Right atrium auricular region (tissue), 2 donors: ENCODE measurements at places on chromosomes 7 and 10.

GRCh38 chr10:114297136-114297705, 58.2 kb downstream of the VWA2 start:
- no peak for DNase-seq

DNA sequence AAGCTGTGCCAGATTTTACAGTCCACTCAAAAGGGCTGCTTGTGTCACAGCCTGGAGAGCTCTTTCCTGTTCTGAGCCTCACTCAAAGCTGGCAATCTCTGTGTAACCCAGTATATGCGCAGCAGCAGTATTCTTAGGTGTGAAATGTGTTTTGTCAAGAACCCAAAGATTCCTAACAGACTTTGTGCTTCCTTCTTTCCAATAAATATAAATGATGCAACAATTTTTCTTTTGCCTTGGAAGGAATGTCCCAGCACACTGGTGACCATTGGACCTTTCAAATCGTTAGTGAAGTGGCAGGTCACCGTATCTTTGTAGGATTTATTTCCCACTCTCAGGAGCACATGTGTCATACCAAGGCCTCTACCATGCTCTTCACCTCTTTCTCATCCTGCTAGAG, 5.6 kb upstream of the ZC3HAV1 start:
- DNase-seq, result no peak

- no peak for DNase-seq
Observed at GRCh38 chr7:105261689-105262088, 127.0 kb downstream of the SRPK2 start.

GRCh38 chr7:139867847-139868246, 38.8 kb downstream of the TBXAS1 start:
- no peak for DNase-seq

DNA sequence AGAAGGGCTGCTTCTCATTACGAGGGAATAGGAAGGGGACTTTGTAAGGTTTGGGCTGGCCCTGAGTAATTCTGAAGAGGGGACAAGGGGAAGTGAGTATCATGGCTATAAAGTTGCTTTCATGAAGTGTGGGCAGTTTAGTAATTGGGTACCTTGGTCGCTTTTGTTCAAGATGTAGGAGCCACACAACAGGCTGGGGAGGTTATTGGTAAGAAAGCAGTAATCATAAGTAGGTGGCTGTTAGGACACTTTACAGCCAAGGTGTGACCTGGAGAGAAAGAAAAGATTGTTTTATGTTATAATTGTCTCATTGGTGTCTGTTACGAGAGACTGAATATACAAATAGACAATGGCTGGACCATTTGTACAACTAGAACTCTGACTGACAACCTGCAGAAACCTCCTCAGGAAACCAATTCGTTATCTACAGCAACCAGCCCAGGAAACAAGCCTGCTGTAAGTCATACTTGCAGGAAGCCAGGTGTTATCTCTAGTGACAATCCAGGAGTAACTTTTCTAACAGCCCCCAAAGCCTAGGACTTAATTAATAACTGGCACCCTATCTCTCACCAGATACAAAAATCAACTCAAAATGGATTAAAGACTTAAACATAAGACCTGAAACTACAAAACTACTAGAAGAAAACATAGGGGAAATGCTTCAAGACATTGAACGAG, 5.0 kb upstream of the CCM2 start:
- DNase-seq, result no peak

DNA sequence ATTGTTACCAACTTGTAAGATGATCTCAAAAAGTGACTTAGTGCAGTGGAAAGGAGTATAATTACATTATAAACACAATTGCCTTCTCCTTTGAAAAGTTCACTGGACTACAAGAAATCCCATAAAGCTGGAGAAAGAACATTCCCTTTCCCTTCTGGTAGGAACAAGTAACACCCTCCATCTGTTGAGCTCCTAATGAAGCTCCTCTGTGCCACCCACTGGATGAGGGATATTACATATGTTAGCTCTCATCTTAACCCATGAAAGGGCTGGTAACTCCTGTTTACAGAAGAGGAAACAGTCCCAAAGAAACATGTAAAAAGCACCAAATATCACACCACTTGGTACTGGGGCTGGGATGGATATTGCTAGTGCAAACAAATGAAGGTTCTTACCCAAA, 8.1 kb downstream of the PGAM1 start:
- DNase-seq, result no peak

DNA sequence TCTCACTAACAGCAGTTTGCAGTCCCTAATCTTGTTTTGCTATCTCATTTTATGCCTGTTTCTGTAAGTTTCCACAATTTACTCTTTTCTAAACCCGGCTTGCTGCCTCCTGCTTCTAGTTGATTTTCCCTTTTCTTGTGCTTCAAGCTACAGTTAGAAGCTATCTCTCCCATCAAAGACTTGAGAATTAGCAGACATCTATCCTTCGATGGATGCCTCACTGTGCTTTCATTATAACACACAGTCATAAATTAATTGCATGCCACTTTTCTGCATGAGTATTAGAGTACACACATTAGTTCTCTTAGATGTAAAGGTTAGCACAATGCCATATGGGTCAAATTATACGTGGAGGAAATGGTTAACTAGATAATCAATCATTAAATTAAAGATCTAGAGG, 48.7 kb downstream of the SEMA3A start:
- DNase-seq, result no peak

GRCh38 chr10:123157210-123157609, 3.0 kb downstream of the BUB3 start:
- no peak for DNase-seq

- DNase-seq, result no peak
Observed at GRCh38 chr10:61417661-61418060, 35.5 kb downstream of the TMEM26 start.

GRCh38 chr7:122688400-122688998, 10.4 kb downstream of the RNF133 start:
- no peak for DNase-seq

- no peak for DNase-seq
Observed at GRCh38 chr7:39527951-39528350, 38.3 kb upstream of the YAE1 start.

DNA sequence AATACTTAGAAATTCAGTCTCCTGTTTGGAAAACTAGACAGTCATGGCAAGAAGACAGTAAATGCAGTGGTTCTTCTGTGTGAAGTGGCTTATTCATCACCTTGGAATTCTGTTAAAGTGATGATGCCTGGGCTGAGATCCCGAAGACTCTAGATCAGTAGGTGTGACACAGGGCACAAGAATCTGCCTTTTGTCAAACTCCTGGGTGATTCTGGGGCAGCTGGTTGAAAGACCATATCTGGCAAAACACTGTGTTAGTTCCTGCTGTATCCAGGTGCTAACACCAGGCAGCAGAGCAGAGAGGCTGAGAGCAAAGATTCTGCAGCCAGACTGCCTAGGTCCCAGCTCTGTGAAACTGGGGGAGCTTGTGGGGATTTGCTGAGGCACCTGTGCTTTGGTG, 26.5 kb downstream of the MRC1 start:
- no peak for DNase-seq

DNA sequence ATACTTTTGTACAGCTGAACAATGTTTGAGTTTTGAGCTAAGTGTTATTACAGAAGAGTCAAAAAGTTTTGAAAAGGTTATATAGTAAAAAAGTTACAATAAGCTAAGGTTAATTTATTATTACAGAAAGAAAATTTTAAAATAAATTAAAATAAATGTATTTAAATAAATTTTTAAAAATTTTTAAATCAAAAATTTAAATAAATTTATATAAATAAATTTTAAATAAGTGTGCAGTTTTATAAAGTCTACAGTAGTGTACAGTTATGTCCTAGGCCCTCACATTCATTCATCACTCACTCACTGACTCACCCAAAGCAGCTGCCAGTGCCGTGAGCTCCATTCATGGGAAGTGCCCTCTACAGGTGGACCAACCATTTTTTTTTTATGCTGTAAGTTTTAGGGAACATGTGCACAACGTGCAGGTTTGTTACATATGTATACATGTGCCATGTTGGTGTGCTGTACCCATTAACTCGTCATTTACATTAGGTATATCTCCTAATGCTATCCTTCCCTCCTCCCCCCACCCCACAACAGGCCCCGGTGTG, 462.9 kb upstream of the ZMIZ1 start:
- DNase-seq, result no peak

- no peak for DNase-seq
Observed at GRCh38 chr7:28580665-28581064, 168.3 kb downstream of the CREB5 start.

DNA sequence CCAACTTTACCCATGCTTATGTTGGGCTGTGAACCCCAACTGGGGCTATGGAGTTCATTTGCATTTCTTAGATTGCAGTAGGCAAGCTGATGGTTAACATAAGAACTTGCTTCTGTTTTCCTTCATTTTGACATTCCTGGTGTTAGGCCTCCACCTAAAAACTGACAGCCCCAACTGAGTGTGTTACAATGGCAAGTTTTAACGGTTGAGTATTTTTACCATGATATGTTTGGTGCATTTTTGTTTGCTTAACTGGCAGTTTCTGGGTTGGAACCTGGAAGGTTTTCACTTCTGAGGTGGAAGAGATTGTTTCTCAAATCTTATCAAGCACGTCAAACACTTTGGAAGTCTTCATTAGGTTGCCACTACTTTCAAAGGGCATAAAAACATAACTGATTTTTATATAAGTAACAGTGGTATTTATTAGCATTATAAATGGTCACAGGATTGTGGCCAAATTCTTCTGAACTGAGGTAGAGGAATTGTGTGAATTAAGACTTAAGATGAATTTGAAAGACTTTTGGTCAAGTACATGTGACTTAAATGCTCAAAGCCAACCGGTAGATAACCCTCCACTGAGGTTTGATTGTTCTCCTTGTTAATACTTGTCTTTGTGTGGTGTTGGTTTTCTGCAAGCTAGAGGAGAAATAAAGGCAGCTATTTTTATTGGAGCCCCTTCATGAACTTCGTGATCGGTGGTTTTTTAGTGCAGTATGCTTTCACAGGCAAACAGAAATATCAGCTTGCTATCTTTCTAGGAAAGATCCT, 2.8 kb downstream of the BMI1 start:
- no peak for DNase-seq

DNA sequence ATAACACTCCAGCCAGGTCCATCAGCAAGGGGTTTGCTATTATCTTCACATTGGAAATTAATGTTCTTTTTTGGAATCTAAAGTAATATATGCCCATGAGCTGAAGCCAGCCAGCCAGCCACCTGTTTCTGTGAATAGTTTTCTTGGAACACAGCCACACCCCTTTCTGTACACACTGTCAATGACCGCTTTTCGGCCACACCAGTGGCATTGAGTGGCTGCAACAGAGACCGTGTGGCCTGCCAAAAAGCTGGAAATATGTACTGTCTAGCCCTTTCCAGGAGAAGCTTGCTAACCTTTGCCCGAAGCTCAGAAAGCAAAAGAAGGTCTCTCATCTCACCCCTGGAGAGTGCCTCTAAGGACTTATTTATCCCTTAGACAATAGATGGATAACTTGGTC, 98.5 kb upstream of the NPS start:
- no peak for DNase-seq

GRCh38 chr10:67262675-67263074, 336.8 kb downstream of the LRRTM3 start:
- no peak for DNase-seq

- DNase-seq, result no peak
Observed at GRCh38 chr7:30222515-30223215, 61.7 kb upstream of the ZNRF2 start.

GRCh38 chr7:135427166-135427565, 82.7 kb downstream of the CNOT4 start:
- DNase-seq, result no peak

DNA sequence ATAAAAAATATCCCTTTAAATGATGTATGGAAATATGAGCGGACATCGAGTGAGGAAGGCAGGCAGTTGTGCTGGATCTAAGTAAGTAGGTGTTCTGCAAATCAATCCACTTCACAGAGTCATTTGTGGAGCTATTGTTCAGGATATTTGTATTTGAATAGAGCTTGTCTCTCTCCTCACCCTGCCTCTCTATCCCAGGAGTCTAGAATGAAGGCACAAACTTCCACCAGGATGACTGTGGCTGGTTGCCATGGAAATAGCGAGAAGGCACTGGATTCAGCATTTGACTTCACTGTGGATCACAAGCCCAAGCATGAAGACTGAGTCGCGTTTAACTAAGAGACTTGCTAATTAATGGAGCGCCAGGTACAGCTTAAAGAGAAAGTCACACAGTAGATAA, 53.2 kb downstream of the NPY start:
- no peak for DNase-seq

DNA sequence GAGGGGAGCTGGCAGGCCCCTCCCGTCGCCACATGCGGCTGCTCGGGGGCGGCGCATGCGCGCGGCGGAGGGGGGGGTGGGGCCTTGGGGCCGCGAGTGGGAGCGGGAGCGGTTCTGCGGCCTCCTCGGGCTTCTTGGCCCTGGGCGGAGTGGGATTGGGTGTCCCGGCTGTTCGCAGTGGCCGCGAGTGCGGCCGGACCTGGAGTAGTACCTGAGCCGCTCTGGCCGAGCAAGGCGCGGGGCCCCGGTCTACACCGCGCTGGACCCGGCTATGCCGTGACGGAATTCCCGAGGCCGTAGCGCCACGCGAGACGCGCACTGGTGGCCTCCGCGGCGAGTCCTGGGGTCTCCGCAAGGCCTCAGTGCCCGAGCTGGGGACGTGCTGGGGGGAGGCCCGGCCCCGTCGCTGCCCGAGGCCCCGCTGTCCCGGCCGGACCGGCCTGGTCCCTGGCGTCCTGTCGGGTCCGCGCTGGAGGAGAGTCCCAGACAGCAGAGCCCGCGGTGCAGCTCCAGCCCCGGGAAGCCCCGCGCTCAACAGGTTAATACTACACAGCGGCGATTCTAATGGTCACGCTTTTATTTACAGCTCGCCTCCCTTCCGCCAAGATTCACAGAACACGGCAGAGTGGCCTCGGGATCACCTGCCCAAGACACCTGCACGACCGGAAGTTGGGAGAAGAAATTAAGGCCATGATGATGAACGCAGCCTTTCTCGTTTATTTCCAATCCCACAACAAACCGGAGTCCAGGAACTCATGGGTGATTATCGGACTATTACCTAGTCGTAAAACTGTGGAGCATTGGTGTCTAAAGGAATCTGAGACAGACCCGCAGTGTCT, 671 bp upstream of the PAXIP1 start:
- DNase-seq, result peak; percentile 69
